AG08396 (cell line): ENCODE measurements at places on chromosomes 7 and 10.
A peak's percentile ranks its signal among the peaks of the same experiment; 100 is the strongest.

DNA sequence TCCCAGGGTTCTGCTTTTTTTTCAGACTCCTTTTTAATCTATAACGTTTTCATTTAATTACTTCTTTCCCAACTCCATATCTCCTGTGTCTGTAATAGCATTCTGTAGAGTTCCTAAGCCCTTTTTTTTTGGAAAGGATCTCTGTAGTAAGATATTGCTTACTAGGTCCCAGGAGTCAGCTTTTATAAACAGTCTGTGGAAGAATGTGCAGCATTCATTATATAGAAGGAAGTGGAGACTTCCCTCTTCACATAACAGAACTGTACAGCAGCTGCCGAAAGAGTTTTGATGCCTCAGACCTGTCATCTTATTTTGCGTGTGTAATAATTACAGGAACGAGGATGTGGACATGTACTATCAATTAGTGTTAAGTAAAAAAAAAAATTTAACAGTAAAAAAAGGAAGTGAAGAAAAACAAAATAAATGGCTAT is 7.4 kb upstream of the STEAP4 start:
- DNase-seq, result no peak

- no peak for DNase-seq
Measured at GRCh38 chr7:93945756-93946535, 24.4 kb downstream of the GNG11 start.

DNA sequence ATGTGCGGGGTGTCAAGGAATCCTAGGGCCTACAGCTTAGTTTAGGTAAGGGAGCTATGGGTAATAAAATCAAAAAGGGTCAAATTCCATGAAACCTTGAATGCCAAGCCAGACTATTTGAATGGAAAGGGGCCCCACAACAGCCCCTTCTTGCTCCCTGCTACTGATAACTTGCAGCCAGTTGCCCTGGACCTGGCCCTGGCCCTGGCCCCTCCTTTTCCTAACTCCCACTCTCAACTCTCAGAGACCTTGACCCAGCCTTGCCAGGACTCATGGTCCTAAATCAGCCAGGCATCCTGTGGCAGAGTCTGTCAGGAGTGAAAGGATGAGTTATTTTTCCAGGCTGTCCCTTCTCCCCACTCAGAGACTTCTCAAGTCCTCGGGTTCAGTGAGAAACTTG is 5.9 kb downstream of the KCNIP2 start:
- DNase-seq, result no peak

DNA sequence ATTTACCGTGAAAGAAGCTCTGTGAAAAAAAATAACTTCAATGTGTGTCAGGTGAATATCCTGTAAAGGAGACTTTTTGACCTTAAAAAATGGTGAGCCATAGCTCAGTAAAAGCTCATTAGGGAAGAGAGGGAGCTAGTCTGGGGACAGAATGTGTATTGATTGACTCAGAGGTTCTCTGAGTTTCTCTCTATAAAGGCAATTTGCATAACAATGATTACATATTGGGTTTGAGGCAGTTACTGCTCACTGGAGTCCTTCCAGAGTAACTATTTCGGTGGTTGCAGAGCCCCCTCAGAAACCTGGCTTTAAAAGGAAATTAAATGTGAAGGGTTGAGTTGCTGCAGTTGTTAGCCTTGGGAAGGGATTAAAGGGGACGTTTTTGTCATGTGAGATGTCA is 181.6 kb downstream of the GALNT17 start:
- DNase-seq, result no peak

- DNase-seq, result no peak
Measured at GRCh38 chr10:116668446-116668845, 47.7 kb downstream of the PNLIPRP2 start.

GRCh38 chr10:87541114-87541513 is 36.4 kb downstream of the MINPP1 start:
- DNase-seq, result no peak

- DNase-seq, result no peak
Measured at GRCh38 chr7:99177165-99177564, 30.8 kb downstream of the KPNA7 start.

DNA sequence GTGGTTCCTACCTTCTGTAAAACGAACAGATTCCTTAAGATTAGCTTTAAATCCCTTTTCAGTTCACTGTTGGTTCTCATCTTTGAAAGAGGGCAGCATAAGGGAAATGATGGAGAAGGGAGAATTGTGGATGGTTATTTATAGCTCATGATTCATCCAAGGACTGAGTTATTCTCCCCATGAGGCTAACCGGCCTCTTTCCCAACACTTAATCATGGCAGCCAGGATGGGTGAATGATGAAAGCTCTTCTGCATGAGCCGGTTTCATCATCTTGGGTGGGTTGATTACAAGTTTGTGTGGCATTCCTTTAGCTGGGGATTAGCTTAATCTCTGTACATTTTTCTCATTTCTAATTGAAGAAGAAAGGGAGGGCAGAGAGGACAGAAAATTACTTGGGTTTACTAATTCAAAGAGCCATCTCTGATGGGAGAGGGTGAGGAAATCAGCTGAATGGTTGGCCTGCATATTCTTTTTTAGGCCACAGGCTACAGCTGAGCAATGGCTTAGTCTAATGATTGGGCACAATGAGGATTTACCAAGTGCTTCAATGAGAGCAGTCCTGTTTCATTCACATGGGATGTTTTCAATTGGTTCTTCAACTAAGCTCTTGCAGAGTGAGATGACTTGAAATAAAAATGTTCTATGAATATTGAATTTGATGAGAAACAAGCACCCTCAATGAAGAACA is 250.0 kb downstream of the BMPER start:
- DNase-seq, result peak; percentile 83

DNA sequence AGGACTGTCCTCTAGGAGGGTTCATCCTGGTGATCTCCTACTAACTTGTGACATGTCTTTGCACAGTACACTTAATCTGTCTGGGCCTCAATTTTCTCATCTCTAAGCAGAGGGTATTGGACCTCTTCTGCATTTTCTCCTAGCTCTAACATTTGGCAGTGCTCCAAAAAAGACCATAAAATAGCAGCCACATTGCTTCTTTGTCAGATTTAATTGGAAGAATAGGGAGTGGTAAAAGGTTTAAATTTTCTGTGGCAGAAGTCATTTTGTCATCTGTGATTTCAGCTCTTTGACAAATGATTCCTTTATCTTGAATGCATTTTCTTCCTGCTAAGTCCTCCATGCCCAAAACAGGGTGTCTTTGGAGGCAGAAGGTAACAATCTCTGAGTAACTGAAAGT is 289.9 kb upstream of the LRGUK start:
- no peak for DNase-seq

DNA sequence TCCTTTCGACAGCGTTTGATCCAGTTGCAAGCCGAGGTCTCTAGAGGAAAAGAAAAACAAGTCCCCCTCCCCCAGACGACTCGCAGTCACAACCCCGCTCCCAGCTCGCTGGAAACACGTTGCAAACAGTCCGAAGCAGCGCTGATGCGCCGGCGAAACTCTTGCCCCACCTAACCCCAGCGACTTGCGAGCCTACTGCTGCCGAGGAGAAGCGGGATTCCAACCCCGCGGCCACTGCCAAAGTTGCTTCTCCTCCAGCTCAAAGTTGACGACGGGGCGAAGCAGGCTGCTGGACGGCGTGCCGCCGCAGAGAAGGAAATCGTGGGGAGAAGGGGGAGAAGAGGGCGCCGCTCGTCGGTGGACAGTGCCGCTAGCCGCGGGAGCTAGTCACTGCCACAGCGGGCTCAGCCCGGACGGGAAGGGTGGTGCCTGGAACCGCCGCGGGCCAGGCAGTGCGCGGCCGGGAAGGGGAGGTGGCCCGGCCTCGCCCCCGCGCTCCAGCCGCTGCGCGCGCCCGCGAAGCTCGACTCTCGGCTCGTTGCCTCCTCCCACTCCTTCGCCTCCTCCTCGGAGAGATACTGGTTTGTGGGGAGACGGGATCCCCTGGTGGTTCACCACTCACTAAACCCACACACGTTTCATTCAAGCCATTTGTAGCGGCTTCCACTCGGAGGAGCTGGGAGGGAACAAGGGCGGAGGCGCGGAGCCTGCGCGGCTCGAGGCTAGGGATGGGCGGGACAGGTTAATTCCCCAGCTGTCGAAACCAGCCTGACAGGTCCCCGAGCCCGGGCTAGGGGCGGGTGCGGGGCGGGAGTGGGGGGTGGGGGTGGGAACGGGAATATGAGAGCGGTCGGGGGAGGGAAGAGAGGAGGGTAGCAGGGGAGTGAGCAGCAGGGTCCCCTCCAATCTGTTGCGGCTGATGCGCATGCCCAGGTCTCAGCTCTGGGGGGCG is at the start of gene GPR37:
Gene GPR37 (minus strand): TSS at position 392 of the 952 bp plus-strand sequence. CDS start 816 bp downstream, outside the sequence.
- DNase-seq, result peak; percentile 89

DNA sequence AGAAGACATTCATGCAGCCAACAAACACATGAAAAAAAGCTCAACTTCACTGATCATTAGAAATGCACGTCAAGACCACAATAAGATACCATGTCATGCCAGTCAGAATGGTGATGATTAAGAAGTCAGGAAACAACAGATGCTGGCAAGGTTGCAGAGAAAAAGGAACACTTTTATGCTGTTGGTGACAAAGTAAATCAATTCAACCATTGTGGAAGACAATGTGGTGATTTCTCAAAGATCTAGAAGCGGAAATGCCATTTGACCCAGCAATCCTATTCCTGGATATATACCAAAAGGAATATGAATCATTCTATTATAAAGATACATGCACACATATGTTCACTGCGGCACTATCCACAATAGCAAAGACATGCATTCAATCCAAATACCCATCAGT is 77.6 kb downstream of the C10orf90 start:
- DNase-seq, result no peak

DNA sequence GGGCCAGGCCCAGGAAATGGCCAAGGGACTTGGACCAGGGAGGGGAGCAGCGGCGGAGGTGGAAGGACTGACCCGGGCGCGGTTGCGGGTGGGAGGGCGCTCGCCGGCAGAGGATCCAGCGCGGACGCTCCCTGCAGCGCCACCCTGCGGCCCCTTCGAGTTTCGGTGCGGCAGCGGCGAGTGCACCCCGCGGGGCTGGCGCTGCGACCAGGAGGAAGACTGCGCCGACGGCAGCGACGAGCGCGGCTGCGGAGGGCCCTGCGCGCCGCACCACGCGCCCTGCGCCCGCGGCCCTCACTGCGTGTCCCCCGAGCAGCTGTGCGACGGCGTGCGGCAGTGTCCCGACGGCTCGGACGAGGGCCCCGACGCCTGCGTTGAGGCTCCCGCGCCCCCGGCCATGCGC is 16.8 kb upstream of the ZNF467 start:
- DNase-seq, result peak; percentile 64

GRCh38 chr10:44863344-44864047 is 47.6 kb upstream of the TMEM72 start:
- no peak for DNase-seq

DNA sequence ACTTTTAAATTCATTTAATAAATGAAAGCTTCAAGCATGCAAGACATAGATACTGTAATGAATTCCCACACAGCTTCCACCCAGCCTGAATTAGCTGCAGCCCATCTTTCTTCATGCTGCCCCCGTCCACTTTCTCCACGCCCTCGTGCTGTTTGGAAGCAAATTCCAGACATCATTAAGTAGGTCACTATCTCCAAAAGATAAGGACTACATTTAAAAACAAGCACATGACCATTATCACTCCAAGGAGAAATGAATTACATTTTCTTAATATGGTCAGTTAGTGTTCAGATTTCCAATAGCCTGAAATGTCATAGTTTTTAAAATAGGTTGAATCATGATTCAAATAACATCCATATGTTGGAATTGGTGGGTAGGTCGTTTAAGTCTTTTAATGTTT is 24.3 kb downstream of the LMTK2 start:
- no peak for DNase-seq

DNA sequence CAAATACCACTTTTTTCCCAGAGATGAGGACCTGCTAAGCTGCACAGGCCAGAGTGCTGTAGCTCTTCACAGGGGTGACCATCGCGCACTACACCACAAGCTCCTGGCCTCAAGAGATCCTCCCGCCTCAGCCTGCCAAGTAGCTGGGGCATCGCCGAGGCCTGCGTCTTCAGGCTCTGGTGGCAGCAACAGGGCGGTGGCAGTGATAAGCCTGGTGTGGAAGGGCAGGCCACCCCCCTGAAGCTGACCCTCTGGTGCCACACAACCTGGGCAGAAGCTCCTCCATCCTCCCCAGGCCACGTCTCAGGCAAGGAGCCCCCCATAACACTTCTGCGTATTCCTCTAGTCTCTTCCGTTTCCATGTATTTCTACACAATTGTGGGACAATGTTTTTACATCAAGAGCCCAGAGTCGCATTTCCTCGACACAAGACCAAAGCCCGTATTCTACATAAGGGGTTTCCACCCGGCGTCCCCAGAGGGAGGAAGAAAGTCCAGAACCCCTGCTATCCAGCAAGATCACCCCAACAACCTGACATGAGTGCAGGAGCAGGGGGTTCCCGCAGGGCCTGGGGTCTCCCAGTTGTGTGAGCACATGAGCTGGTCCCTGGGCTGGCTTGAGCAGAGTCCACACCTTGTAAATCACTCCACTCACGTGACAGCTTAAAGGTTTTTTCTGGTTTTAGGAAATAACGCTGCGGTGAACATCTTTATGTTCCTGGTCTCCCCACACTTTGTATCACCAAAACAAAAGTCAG is 37.6 kb upstream of the NCAPG2 start:
- no peak for DNase-seq

- peak; percentile 38 for DNase-seq
Measured at GRCh38 chr10:29039677-29040189, 249.1 kb upstream of the LYZL1 start.

- no peak for DNase-seq
Measured at GRCh38 chr10:66834802-66835201, 91.0 kb upstream of the LRRTM3 start.

DNA sequence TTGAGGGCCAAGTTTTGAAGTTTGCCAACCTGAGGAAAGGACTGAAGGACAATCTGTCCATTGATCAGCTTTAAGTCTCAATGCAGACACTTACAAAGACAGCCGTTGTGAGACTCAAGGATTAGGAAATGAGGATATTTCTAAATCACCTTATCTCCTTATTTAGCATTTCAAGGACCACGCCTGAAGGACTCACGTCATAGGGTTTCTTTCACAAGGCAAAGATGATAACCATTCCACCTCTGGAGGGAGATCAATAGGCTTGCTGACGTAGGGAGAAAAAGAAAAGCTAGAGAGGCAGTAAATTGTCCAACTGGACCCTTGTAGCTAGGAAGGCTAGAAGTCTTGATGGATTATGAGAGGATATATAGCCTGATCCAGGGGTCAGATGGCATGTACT is 3.3 kb upstream of the ASB4 start:
- no peak for DNase-seq

GRCh38 chr10:131440405-131441360 is 129.2 kb upstream of the TCERG1L start:
- DNase-seq, result no peak

DNA sequence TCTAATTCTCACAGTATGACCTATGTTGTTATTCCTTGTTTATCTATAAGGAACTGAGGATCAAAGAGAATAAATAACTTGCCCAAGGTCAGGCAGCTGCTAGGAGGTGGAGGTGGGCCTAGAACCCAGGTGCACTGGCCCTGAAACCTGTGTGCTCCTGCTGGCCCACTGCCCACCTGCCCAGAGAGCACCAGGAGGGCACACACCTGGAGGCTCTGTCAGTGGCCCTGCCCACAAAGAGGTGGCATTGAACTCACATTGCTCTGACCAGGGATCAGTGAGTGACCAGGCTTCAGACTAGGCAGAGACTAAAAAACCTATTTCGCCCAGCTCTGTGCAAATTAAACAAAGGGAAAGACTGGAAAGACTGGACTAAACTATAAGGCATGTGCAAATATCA is 210.6 kb downstream of the TNS3 start:
- no peak for DNase-seq
